ENCODE measurements at places on chromosomes 12 and 14.

GRCh38 chr12:101880769-101881168 lies 3.4 kb downstream of the DRAM1 start:
- DNase-seq, result no peak

- no peak for DNase-seq
These were observed 73.9 kb upstream of the IFNG-AS1 start for GRCh38 chr12:67915335-67915851.

DNA sequence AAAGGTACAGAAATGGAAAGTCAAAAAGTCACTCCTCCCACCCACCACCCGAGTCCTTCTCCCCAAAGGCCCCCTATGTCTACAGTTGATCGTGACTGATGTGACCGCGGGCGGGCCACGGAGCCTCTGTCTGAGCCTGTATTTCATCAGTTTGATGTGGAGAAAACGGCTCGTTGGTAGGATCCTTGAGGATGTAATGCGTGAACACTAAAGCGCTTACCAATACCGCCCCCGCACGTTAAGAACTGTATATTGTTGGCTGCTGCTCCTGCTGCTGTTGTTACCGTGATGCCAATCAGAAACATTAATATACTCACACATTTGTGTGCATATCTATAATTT lies 24.6 kb upstream of the UBC start:
- peak; percentile 54 for DNase-seq

DNA sequence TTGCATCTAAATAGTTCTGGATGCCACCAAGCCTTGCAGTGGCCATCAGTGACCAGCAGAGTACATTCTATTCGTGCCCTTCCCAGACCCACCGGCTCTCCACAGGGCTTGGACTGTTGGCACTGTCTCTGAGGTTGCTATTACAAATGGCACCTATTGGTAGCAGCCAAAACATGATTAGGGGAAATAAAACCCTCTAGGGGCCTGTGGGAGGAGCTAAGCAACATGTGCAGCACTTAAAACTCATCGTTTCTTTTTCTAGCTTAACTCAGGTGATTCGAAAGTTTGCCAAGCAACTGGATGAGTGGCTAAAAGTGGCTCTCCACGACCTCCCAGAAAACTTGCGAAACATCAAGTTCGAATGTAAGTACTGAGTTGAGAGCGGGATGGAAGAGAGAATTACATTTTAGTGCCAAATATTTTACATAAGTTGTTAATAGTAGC lies 65.4 kb upstream of the RIC8B start:
- no peak for DNase-seq

DNA sequence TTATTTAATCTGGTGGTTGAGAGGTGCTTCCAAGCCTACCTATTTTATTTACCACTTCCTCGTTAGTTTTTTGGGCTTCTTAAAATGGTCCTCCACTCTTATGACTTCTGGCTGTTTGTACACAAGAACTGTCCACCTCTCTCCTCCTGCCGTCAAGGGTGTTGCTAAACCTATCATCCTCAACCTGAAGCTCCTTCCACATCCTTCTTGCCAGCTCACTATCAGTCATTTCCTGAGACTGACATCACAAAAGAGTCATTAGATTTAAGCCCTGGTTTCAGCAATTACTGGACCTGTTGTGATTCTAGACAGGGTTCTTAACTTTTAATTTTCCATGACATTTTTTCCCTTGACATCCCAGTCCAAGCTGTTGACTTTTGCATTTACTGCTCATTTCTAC lies 91.9 kb downstream of the BICD1 start:
- no peak for DNase-seq

DNA sequence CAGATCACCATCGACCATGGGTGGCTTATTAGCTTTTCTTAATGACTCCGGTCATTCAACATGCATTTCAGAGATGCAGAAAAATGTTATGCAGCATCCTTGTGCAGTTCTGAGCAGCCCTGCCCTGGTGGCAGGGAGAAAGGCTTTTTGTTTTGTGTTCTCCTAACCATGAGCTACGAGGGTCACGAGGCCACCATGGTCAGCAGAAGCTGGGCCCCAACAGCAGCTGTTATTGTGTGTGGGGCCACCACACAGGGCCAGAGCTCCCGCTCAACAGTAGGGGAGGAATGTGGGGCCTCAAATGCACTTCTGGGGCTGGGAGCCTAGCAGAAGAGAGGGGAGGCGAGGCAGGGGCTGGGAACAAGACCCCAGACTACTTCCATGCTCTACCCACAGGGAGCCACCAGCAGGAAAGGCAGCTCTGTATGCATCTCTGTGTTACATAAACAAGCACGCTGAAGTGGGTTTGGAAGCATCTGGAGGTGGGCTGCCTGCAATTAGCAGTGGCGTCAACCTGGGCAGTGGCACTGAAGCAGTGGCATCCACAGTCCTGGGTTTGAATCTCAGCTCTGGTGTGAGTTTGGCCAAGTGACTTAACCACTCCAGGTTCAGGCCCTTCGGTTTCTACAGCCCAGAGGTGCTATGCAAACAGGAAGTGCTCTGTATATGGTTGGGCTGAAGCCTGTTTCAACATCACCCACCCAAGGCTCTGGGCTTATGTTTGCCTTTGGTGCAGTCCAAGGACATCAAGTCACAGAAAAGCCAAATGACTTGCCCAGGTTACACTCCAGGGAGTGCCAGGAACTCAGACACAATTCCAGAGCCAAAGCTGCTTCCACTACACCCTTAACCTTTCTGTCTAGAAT lies 16.3 kb downstream of the GLTP start:
- DNase-seq, result no peak
